Activated CD4-positive, alpha-beta T cell treated with anti-CD3 and anti-CD28 coated beads, Interleukin-2, amount 10 ng/mL, durations not matched to agents 24 days and 14 days (primary cell): ENCODE measurements at places on chromosomes 16 and 17.

DNA sequence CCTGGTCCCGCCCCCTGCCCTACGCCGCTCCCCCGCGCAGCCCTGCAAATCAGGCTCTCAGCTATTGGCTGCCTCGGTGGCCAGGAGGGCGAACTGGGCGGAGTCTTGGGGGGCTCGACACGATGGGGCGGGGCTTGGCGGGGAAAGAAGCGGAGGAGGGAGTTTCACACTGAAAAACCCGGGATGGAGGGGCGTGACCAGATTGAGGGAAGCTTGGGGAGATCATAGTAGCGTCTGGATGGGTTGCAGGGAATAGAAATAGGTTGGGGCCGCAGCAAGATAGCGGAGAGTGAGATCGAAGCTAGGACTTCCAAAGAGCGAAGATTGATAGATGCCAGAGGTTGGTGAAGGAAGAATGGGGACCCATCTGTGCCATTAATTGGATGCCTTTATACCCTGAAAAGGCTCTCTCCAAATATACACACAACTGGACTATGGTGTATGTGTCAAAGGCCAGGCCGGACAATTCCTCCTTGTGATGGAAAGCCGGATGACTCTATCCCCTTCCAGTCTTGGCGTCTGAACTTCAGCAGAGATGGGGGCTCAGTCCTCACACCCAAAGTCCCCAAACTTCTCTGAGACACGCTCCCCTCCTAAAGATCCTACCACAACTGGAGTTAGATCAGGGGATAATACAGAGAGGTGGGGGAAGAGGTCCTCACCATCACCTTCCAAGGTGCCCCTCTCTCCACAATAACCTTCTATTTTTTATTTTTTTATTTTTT is 376 bp upstream of the STAC2 start:
- H3K4me3 ChIP-seq, result peak overlapping the region; percentile 74
- H3K27ac ChIP-seq, result no peak overlapping the region
- no peaks in the 10 kb centered on the region for H3K36me3 ChIP-seq
- H3K4me1 ChIP-seq, result peaks cover 4% of the 10 kb centered on the region

DNA sequence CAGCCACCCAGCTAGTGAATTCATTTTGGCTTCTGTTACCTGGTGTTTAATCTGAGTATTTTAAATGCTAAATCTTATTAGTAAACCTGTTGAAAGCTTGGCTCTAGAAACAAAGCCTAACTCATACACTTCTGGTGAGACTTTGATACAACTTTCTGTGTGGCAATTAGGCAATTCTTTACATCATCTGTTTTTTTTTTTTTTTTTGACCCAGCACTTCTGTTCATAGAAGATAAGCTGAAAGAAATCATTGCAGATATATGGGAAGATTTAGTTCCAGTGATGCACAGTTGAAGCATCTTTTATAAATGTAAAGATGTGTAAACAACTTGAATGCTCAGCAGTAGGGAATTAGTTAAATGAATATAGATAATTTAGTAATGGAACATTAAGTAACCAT is 21.7 kb upstream of the ABCC11 start:
- H3K4me3 ChIP-seq, result no peak overlapping the region
- H3K27me3 ChIP-seq, result no peaks in the 10 kb centered on the region
- peaks cover 3% of the 10 kb centered on the region for H3K4me1 ChIP-seq
- no peak for DNase-seq

DNA sequence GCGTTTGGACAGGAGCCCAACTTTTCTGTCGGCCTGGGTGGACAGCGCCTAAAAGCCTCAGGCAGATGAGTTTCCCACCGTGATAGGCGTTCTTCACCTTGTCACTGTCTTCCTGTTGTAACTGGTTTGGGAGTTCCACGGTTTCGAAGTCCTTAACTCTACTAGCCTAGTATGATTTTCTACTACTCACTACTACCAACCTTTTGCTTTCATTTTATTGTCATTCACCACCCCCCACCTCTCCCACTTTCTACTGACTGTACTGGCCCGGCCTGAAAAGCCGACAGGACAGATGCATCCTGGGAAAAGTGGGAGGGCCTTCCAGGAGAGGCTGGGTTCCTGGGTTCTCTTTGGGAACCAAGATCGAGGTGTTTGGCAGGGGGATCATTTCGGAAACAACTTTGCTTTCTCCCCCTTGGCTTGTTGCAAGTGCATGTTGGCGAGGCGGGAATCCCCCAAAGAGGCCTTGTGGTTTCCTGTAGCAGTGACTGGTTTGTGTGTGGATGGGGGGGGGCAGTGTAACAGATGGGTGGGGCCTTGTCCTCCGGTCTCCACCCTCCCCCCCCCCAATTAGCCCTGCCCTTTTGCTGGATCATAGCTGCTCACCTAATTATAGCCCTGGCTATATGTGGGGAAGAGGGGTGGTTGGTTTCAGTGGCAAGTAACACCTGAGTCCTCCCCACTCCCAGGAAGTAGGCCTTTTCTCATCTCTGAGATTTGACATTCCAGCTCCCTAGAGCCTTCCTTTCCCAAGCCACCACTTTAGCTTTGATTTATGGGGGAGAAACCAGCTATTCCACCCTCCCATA is 1.4 kb downstream of the EIF5A start:
- H3K36me3 ChIP-seq, result peaks cover 59% of the 10 kb centered on the region
- DNase-seq, result peak; percentile 95
- H3K4me1 ChIP-seq, result peaks cover 55% of the 10 kb centered on the region
- H3K4me3 ChIP-seq, result peak overlapping the region; percentile 90
- peaks cover 5% of the 10 kb centered on the region for H3K27me3 ChIP-seq

DNA sequence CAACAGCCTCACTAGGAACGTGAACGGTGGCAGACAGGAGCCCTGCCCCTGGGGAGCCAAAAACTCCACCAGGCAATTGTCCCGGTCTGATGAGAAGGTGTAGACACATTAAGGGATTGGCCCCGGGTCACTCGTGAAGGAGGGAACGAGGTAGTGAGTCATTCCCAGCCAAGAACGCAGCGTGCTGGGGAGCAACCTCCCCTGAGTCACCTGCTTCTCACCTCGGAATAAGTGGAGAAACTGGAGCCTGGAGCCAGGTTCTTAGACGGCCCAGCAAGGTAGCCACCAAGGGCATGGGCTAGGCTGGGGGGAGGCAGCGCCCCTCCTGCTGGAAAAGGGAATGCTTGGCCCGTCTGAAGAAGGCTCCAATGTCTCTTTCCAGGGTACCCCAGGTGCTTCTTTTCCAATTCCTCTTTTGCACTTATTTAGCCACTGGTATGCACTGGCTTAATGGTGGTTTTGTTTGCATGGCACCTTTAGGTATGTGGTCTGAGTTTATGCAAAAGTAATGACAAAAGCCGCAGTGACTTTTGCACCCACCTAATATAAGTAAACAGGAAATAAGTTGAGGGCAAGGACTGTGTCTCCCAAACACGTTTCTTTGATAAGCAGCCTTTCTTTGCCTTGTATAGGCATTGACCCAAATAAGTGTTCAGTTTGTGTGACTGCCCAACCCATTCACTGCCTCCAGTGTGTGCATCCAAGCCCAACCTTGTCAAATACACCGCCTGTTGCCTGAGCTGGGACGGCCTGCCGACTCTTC is 1.8 kb upstream of the HELZ start:
- DNase-seq, result peak; percentile 65
- peaks cover 23% of the 10 kb centered on the region for H3K4me1 ChIP-seq
- H3K27me3 ChIP-seq, result peaks cover 1% of the 10 kb centered on the region
- peak overlapping the region; percentile 7 for H3K27ac ChIP-seq
- peak overlapping the region; percentile 65 for H3K4me3 ChIP-seq

DNA sequence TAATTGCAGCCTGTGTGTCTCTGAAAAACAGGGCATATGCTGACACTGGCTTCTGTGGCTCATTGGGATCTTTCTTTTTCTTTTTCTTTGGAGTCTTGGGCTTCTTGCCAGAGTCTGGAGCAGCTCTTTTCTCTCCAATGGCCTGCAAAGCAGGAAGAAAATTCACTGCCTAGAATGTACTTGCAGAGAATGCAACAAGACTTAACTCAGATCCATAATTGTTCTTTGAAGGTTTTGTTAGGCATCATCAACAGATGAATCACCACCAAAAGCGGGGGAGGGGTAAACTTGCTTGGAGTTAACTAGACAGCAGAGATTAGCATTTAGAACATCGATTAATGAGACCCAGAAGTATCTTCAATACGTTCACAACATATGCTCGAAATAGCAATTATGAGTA is 100.9 kb downstream of the TOX3 start:
- H3K4me3 ChIP-seq, result no peak overlapping the region
- no peaks in the 10 kb centered on the region for H3K4me1 ChIP-seq
- H3K27me3 ChIP-seq, result no peaks in the 10 kb centered on the region
- no peak for DNase-seq
- no peaks in the 10 kb centered on the region for H3K36me3 ChIP-seq

DNA sequence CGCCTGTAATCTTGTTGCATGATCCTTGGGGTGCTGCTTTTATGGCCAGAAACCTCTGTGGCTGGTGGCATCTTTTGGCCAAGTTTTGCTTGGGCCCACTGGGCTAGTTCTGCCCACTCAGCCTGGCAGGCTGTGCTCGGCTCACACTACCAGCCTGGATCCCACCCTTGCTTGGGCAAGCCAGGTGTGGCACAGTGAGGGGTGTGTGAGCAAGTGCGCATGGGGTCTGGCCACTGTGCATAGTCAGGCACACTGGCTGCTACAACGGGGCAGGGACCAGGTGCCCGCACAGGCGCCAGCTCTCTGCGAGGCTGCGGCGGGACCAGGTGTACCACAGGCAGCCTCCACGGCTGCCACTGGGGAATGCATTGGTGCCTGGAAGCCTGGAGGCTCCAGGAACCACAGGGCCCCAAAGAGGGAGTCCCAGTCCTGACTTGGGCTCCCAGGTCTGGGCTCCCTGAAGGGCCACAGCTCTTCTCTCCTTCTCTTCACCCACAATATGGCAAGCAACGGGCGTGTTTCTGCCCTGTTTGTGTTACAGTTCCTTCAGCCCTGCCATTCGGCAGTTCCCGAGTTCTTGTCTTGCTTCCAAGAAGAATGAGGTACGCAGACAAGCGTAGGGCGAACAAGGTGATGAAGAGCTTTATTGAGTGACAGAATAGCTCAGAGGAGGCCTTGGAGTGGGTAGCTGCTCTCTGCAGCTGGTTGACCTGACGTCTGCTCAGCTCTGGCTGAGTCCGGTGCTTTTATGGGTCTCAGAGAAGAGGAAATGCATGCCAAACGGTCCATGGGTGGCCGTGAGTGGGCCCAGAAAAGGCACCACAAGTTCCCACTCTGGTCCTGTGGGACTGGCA is 26.7 kb upstream of the PRM1 start:
- H3K27me3 ChIP-seq, result no peaks in the 10 kb centered on the region
- H3K4me3 ChIP-seq, result no peak overlapping the region
- no peak overlapping the region for H3K27ac ChIP-seq
- H3K4me1 ChIP-seq, result peaks cover 36% of the 10 kb centered on the region

DNA sequence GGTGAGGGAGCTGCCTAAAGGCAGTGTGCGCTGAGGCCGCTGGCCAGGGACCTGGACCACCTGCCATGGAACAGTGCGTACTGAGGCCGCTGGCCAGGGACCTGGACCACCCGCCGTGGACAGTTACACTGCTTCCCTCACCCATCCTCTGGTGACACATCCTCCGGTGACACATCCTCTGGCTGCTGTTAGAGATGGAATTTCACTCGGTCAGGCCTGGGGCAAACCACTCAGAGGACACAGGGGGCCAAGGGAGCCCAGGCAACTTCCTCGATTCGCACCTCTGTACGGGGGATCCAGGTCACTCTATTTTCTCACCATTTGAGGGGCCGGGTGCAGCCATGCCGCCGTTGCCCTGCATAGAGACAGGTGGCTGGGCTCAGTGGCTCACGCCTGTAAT is 32.4 kb upstream of the RPTOR start:
- H3K27ac ChIP-seq, result no peak overlapping the region
- no peaks in the 10 kb centered on the region for H3K36me3 ChIP-seq
- H3K4me1 ChIP-seq, result peaks cover 1% of the 10 kb centered on the region
- no peak overlapping the region for H3K4me3 ChIP-seq
- DNase-seq, result no peak
- no peaks in the 10 kb centered on the region for H3K27me3 ChIP-seq

GRCh38 chr17:78374189-78374588 is 4.3 kb upstream of the PGS1 start:
- DNase-seq, result no peak
- no peaks in the 10 kb centered on the region for H3K27me3 ChIP-seq
- no peak overlapping the region for H3K4me3 ChIP-seq

- no peak for DNase-seq
- H3K4me3 ChIP-seq, result peak overlapping the region; percentile 86
- peaks cover 13% of the 10 kb centered on the region for H3K36me3 ChIP-seq
Observed at GRCh38 chr17:2090210-2090641, 35.3 kb downstream of the HIC1 start.

GRCh38 chr17:39751637-39752036 is 13.9 kb downstream of the GRB7 start:
- peaks cover 29% of the 10 kb centered on the region for H3K4me1 ChIP-seq
- H3K27me3 ChIP-seq, result no peaks in the 10 kb centered on the region
- DNase-seq, result no peak
- H3K27ac ChIP-seq, result no peak overlapping the region

GRCh38 chr17:30369995-30370394 is 8.7 kb upstream of the CPD start:
- no peaks in the 10 kb centered on the region for H3K36me3 ChIP-seq
- no peak overlapping the region for H3K27ac ChIP-seq
- no peaks in the 10 kb centered on the region for H3K27me3 ChIP-seq
- H3K4me3 ChIP-seq, result no peak overlapping the region

- H3K36me3 ChIP-seq, result no peaks in the 10 kb centered on the region
- no peak overlapping the region for H3K4me3 ChIP-seq
- H3K4me1 ChIP-seq, result peaks cover 2% of the 10 kb centered on the region
- DNase-seq, result no peak
Observed at GRCh38 chr17:29049541-29050145, 6.7 kb downstream of the PIPOX start.

GRCh38 chr17:50541716-50542688 is 5.0 kb upstream of the SPATA20 start:
- peak overlapping the region; percentile 45 for H3K27ac ChIP-seq
- DNase-seq, result peak; percentile 98
- H3K36me3 ChIP-seq, result no peaks in the 10 kb centered on the region
- H3K4me1 ChIP-seq, result peaks cover 16% of the 10 kb centered on the region
- H3K4me3 ChIP-seq, result peak overlapping the region; percentile 83

DNA sequence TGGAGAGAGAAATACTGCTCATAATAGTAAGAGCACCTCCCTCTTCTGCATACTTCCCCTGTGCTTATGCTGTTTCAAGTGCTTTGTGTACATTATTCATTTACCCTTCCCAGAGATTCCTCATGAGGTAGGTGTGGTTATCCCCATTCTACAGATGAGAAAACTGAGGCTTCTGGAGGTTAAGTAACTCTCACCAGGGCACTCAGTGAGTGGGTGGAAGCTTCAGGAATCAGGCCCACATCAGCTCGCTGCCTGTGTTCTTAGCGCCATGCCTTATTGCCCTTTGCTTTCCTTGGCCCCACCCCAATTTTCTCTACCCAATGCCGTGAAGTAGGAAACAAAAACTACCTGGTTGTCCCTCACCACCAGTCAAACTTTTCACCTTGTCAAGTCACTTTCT is 18.1 kb upstream of the ITGB3 start:
- no peaks in the 10 kb centered on the region for H3K36me3 ChIP-seq
- no peak for DNase-seq
- no peak overlapping the region for H3K27ac ChIP-seq
